ENCODE measurements at places on chromosomes 7 and 10. TPM values are rescaled to one million over a fixed set of nuclear protein-coding genes. Genes with fewer than 3 reads are reported as not detected.

DNA sequence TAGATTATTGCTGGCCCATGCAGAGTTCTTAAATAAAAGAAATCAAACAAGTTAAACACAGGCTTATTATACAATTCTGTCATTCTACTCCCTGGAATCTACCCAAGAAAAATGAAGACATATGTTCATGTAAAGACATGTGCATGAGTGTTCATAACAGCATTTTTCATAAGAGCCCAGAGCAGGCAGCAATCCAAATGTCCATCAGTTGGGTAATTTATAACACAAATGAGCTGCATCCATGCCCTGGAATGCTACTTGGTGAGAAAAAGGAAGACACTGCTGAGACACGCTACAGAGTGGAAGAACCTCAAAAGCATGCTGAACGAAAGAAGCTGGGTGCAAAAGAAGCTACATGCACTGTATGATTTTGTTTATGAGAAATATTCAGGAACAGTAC lies 342.6 kb downstream of the TCERG1L start:
- no peaks in the 10 kb centered on the region for H3K36me3 ChIP-seq
- no peak overlapping the region for H3K4me3 ChIP-seq
- no peak for DNase-seq
- H3K4me1 ChIP-seq = no peaks in the 10 kb centered on the region
- no peaks in the 10 kb centered on the region for H3K27me3 ChIP-seq

DNA sequence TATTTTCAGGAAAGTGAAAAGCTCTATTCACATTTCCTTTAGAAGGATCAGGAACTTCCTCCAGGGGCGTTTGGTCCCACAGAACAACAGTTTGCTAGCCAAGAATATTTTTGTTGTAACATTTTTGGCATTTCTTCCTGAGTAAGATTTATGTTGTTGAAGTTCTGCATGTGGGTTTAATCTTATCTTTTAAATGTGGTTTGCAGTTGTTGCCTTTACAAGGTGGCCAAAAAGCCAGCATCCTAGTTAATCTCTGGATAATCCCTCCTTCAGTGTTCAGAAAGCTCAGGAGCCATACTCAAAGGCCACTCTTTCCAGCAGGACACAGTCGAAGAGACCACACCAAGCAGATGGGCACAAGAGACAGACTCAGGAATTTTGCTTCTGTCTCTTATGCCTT lies 30.0 kb downstream of the SLC26A4 start:
- no peaks in the 10 kb centered on the region for H3K4me1 ChIP-seq
- no peak overlapping the region for H3K27ac ChIP-seq
- no peaks in the 10 kb centered on the region for H3K27me3 ChIP-seq
- H3K36me3 ChIP-seq = no peaks in the 10 kb centered on the region
- H3K4me3 ChIP-seq = no peak overlapping the region

- no peaks in the 10 kb centered on the region for H3K27me3 ChIP-seq
- H3K36me3 ChIP-seq = no peaks in the 10 kb centered on the region
- no peak overlapping the region for H3K27ac ChIP-seq
- H3K4me1 ChIP-seq = no peaks in the 10 kb centered on the region
Observed at GRCh38 chr7:156773966-156774365, 119.0 kb downstream of the LMBR1 start.

- no peaks in the 10 kb centered on the region for H3K4me1 ChIP-seq
- no peak for DNase-seq
- H3K27ac ChIP-seq = no peak overlapping the region
- no peaks in the 10 kb centered on the region for H3K36me3 ChIP-seq
- H3K27me3 ChIP-seq = no peaks in the 10 kb centered on the region
Observed at GRCh38 chr10:66671562-66671961, 254.3 kb upstream of the LRRTM3 start.

Gene AGMO
- 4.3 TPM for total RNA-seq

Measured in breast epithelium (tissue), 4 donors.